ENCODE measurements at places on chromosomes 6 and 20. TPM values are rescaled to one million over a fixed set of nuclear protein-coding genes. Genes with fewer than 3 reads are reported as not detected.

GRCh38 chr6:78611886-78612480 is 255.4 kb upstream of the IRAK1BP1 start:
- H3K4me3 ChIP-seq, result no peak overlapping the region
- H3K27me3 ChIP-seq, result no peaks in the 10 kb centered on the region
- H3K27ac ChIP-seq, result no peak overlapping the region
- DNase-seq, result no peak
- H3K36me3 ChIP-seq, result no peaks in the 10 kb centered on the region
- H3K4me1 ChIP-seq, result no peaks in the 10 kb centered on the region

Gene XKR7
- total RNA-seq, result not detected

DNA sequence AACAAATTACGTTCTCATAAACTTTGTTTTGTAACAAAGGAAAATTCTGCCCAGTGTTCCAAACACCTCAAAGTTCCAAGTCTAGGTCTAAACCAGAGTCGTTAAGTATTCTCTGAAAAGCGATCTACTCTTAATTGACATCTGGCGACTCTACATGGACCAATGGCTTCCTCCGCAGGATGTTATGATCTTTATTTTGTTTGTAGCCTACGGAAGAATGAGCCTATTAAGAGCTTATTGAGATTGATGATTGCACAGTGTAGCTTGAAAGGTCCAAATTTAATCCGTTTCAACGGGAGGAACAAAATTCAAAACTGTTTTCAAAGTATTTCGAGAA is 61.1 kb downstream of the FAM217A start:
- H3K36me3 ChIP-seq, result peaks cover 5% of the 10 kb centered on the region
- H3K4me3 ChIP-seq, result peak overlapping the region; percentile 91
- H3K4me1 ChIP-seq, result peaks cover 18% of the 10 kb centered on the region
- H3K27me3 ChIP-seq, result no peaks in the 10 kb centered on the region
- no peak for DNase-seq
- peak overlapping the region; percentile 98 for H3K27ac ChIP-seq

Gene OR2B6
- not detected for total RNA-seq

DNA sequence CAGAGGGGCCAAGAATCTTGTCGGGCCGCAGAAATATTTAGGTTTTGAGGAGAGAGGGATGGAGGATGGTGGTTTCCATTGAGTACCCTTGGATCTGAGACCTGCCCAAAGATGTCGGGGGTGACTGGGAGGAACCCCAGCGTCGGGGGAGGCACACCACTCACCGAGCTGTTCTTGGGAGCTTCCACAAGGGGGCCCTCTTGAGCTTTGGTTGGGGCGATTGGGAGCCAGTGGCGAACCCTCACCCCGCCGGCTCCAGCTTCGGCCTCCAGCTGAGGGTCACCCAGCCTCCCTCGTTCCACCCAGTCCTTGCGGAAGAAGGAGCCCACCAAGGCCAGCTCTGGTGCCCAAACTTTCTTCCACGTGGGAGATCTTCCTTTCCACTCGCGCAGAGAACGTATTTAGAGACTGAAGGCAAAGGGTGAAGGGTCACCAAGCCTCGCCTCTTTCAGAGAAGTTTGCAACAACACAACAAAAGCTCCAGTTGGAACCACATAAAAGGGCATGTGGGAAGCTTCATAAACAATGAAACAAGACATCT is 33.6 kb downstream of the APCDD1L start:
- no peak for DNase-seq
- H3K36me3 ChIP-seq, result no peaks in the 10 kb centered on the region
- no peaks in the 10 kb centered on the region for H3K4me1 ChIP-seq
- H3K27ac ChIP-seq, result no peak overlapping the region
- H3K4me3 ChIP-seq, result no peak overlapping the region
- no peaks in the 10 kb centered on the region for H3K27me3 ChIP-seq

DNA sequence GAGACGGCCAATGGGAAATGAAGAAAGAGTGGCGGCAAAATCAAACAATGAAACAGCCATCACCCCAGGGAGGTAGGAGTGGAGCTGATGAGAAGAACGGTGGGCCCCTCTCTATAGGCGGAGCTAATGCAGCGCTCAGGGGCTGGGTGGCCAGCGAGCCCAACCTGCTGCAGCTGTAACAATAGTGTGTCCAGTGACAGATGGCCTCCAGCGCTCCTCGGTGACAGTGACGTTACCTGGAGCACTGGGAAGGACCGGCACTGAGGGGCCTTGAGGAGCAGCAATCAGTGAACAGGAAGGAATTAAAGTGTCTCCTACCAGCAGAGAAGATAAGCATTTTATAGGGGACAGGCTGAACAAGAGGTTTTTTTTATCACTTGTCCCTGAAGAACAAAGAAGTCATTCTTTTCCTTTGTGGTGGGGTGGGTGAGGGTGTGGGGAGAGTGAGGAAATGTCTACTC is 81.6 kb downstream of the FOXA2 start:
- DNase-seq, result no peak
- H3K36me3 ChIP-seq, result no peaks in the 10 kb centered on the region
- H3K27ac ChIP-seq, result no peak overlapping the region

DNA sequence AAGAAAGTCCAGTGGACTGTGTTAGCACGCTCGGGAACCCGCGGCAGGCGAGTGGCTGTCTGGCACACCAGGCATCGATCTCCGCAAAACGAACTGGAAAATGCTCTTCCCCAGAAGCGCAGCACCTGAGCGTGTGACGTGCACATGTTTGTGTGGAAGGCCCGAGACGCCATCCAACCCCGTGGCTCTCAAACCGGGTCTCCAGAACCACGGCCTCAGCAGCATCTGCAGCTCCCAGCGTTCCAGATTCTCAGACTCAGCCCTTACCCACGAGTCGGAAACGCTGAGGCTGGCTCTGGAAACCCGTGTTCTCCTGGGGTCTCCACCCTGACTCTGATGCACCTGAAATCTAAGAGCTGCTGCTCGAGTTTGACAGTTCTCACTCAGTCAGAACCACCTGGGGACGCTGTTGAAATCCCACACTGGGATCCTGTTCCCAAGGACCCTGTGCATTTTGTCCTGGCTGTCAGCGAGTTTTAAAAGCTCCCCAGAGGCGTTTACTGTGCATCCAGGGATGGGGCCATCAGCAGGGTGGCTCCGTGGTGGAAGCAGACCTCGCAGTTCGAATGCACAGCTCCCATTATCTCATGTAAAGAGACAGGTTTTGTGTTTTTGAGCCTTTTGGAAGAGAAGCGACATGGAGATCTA is 69.0 kb downstream of the DLL1 start:
- no peak overlapping the region for H3K4me3 ChIP-seq
- no peak overlapping the region for H3K27ac ChIP-seq
- H3K27me3 ChIP-seq, result no peaks in the 10 kb centered on the region
- no peaks in the 10 kb centered on the region for H3K36me3 ChIP-seq

Gene LZTS3
- 4.6 TPM for total RNA-seq

- H3K27me3 ChIP-seq, result no peaks in the 10 kb centered on the region
- peaks cover 10% of the 10 kb centered on the region for H3K4me1 ChIP-seq
- DNase-seq, result peak; percentile 28
- H3K36me3 ChIP-seq, result no peaks in the 10 kb centered on the region
- H3K4me3 ChIP-seq, result no peak overlapping the region
Observed at GRCh38 chr20:23147964-23148730, 62.0 kb upstream of the CD93 start.

Gene HLA-DMB
- total RNA-seq, result 23.0 TPM

GRCh38 chr6:151804585-151805285 is 2.7 kb upstream of the ESR1 start:
- H3K27me3 ChIP-seq, result peaks cover 14% of the 10 kb centered on the region
- no peaks in the 10 kb centered on the region for H3K36me3 ChIP-seq
- H3K27ac ChIP-seq, result no peak overlapping the region

GRCh38 chr20:32391003-32391402 is 32.9 kb downstream of the ASXL1 start:
- H3K4me3 ChIP-seq, result no peak overlapping the region
- no peak for DNase-seq
- no peaks in the 10 kb centered on the region for H3K27me3 ChIP-seq
- no peaks in the 10 kb centered on the region for H3K36me3 ChIP-seq
- H3K27ac ChIP-seq, result no peak overlapping the region

Gene ZNF831
- 24.8 TPM for total RNA-seq

DNA sequence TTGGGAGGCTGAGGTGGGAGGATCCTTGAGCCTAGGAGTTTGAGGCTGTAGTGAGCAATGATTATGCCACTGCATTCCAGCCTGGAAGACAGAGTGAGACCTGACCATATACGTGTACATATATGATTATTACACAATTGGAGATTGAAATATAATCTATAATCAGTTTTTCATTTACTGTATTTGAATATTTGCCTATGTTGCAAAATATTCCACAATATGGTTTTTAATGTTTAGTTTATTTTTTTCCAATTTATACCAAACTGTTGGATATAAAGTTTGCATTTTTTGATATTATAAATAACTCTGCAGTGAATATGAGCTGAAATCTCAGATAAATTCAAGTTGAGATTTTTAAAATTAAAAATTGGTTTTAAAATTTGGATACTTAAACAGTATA is 79.6 kb upstream of the SIRPG start:
- H3K4me3 ChIP-seq, result no peak overlapping the region
- no peak overlapping the region for H3K27ac ChIP-seq
- DNase-seq, result no peak
- no peaks in the 10 kb centered on the region for H3K27me3 ChIP-seq
- H3K36me3 ChIP-seq, result no peaks in the 10 kb centered on the region
- H3K4me1 ChIP-seq, result no peaks in the 10 kb centered on the region

- DNase-seq, result no peak
- H3K27me3 ChIP-seq, result no peaks in the 10 kb centered on the region
- H3K4me1 ChIP-seq, result no peaks in the 10 kb centered on the region
- no peaks in the 10 kb centered on the region for H3K36me3 ChIP-seq
Observed at GRCh38 chr20:14470231-14470899, 133.0 kb upstream of the FLRT3 start.

GRCh38 chr20:44990957-44991356 is 24.6 kb downstream of the STK4 start:
- DNase-seq, result no peak
- no peaks in the 10 kb centered on the region for H3K27me3 ChIP-seq
- peaks cover 55% of the 10 kb centered on the region for H3K36me3 ChIP-seq

DNA sequence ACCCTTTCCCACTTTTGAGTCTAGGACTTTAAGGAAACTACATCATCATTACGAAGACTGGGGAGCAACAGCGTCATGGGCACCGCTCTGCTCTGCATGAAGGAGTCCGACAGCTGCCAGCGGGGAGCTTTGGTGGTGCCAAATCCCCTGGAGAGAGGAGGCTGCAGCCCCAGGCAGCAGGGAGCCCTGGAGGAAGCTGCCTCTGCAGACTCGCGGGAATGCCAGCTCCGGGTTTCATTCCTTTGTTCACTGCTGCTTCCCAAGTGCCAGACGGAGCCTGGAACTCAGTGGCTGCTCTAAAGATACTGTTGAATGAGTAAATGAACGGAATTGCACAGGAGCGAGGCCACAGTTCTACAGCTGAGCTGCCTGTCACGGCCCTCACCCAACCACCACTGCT is 196.5 kb upstream of the THBS2 start:
- no peaks in the 10 kb centered on the region for H3K4me1 ChIP-seq
- H3K36me3 ChIP-seq, result no peaks in the 10 kb centered on the region
- no peak for DNase-seq

Gene TREML2
- 0.75 TPM for total RNA-seq

DNA sequence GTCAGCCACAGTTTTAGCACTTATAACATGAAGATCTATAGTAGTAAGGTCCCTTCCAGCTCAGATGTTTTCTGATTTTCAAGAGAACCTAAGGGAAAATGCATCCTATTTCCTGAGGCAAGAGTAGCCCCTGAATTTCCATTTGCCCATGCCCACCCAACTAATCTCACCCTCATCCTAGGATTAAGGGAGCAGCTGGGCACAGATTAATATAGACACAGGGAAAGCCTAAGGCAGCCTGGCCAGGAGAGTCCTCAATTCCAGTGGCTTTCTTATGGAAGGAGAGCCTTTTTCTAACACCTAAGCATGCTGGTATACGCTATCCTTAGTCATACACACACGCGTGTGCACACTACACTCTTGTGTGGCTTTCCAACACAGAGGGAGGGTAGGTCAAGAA is 1.5 kb downstream of the APOBEC2 start:
- H3K27me3 ChIP-seq, result no peaks in the 10 kb centered on the region
- no peak overlapping the region for H3K4me3 ChIP-seq
- peaks cover 2% of the 10 kb centered on the region for H3K36me3 ChIP-seq
- H3K4me1 ChIP-seq, result peaks cover 21% of the 10 kb centered on the region
- no peak for DNase-seq

- H3K27ac ChIP-seq, result no peak overlapping the region
- no peaks in the 10 kb centered on the region for H3K27me3 ChIP-seq
- H3K4me1 ChIP-seq, result peaks cover 6% of the 10 kb centered on the region
- DNase-seq, result no peak
Observed at GRCh38 chr6:87675004-87675681, 26.9 kb downstream of the AKIRIN2 start.

Gene MACROD2
- total RNA-seq, result 0.19 TPM

DNA sequence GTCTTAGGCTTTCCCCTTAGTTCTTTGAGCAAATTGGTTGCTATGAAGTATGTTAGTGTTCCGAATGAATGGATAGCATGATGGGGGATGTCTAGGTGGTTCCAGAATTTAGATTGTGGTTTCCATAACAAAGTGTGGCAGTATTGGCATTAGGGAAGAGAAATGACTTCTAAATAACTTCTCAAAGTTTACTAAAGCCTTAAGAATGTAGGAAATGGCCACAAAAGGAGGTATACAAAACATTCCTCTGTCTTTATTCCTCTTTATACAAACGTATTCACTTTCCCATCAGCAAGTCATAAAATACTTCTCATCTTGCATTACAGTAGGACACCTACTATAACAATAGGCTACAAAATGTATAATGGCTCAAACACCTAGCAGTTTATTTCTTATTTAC is 279.6 kb downstream of the ESR1 start:
- H3K4me3 ChIP-seq, result no peak overlapping the region
- no peak overlapping the region for H3K27ac ChIP-seq
- no peaks in the 10 kb centered on the region for H3K27me3 ChIP-seq

DNA sequence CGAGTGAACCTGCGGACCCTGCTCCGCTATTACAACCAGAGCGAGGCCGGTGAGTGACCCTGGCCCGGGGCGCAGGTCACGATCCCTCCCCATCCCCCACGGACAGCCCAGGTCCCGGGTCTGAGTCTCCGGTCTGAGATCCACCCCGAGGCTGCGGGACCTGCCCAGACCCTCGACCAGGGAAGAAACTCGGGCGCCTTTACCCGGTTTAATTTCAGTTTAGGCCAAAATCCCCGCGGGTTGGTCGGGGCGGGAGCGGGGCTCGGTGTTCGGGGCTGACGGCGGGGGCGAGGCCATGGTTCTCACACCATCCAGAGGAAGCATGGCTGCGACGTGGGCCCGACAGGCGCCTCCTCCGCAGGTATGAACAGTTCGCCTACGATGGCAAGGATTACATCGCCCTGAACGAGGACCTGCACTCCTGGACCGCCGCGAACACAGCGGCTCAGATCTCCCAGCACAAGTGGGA is 46.9 kb upstream of the TRIM26 start:
- DNase-seq, result peak; percentile 59
- peak overlapping the region; percentile 72 for H3K27ac ChIP-seq
- H3K4me3 ChIP-seq, result peak overlapping the region; percentile 78
- H3K4me1 ChIP-seq, result peaks cover 22% of the 10 kb centered on the region

Gene C20orf96
- total RNA-seq, result 4.3 TPM

- peaks cover 5% of the 10 kb centered on the region for H3K27me3 ChIP-seq
- H3K4me3 ChIP-seq, result no peak overlapping the region
Observed at GRCh38 chr6:36677059-36677749, 1.3 kb upstream of the CDKN1A start.

Gene PTGIS
- not detected for total RNA-seq

GRCh38 chr20:40109136-40109535 is 579.9 kb downstream of the MAFB start:
- H3K36me3 ChIP-seq, result no peaks in the 10 kb centered on the region
- no peak overlapping the region for H3K4me3 ChIP-seq
- H3K27ac ChIP-seq, result no peak overlapping the region
- no peak for DNase-seq

- H3K36me3 ChIP-seq, result peaks cover 93% of the 10 kb centered on the region
- no peak overlapping the region for H3K4me3 ChIP-seq
- DNase-seq, result no peak
- no peak overlapping the region for H3K27ac ChIP-seq
- H3K4me1 ChIP-seq, result peaks cover 6% of the 10 kb centered on the region
Observed at GRCh38 chr6:24825130-24825630, 26.5 kb upstream of the ARMH2 start.

Data from natural killer cell (primary cell).